ENCODE measurements at places on chromosomes 1 and 21.

DNA sequence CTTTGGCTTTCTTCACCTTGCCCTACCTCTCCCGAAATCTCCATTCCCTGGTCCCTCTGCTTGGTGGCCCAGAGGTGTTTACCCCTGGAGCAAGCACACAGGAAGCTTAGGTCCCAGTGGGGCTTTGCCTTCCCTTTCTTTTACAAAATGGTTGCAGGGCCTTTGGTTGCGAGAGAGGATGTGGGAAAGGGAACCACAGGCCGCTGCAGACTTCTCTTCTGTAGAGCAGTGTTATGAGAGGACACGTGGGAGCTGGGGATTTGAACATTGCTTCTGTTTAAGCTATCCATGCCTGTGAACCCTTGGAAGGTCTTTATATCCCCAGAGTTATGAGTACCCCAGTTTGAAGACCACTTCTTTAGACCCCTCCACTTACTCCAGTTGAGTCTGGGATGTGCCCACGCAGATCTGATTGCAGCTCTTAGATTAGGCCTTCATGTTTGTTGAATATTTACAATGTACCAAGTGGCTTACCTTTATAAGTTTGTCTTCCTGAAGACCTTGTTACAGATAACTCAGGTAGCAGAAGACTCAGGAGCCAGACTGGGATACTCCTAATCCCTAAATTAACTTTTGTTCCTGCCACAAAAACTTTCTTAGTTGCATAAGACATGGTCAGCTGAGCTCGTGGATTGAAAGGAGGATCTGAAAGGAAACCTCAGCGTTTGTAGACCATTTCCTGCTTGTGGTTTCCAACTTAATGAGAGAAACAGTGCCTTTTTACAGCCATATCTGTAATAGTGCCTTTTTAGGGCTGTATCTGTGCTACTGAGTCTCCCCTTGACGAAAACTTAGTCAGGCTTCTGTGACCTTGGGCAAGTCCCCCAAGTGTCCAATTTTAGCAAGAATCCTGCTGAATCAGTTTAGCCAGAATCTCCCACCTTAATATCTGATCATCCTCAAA lies 21.9 kb upstream of the IVNS1ABP start:
- DNase-seq, result peak; percentile 64

DNA sequence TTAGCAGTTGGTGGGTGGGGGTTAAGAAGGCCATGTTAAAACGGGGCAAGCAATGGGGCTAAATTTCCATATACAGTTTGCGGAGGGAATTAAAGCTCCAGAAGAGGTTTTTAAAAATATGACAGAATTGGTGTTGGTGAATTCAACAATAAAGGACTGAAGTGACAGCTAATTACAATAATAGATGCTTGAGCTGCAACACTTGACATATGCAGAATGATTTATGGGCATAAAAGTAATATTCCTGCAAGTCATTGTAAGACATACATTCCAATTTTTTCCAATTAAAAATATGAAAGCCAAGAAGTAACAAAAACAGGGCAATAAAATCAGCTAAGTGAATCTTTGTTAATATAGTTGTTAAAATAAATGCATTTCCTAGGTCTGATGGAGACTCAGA lies 202.2 kb upstream of the MAP1LC3C start:
- DNase-seq, result no peak

GRCh38 chr1:32394890-32395432 lies 720 bp upstream of the BSDC1 start:
- no peak for DNase-seq

- no peak for DNase-seq
Measured at GRCh38 chr1:99292886-99293285, 28.6 kb downstream of the PLPPR4 start.

DNA sequence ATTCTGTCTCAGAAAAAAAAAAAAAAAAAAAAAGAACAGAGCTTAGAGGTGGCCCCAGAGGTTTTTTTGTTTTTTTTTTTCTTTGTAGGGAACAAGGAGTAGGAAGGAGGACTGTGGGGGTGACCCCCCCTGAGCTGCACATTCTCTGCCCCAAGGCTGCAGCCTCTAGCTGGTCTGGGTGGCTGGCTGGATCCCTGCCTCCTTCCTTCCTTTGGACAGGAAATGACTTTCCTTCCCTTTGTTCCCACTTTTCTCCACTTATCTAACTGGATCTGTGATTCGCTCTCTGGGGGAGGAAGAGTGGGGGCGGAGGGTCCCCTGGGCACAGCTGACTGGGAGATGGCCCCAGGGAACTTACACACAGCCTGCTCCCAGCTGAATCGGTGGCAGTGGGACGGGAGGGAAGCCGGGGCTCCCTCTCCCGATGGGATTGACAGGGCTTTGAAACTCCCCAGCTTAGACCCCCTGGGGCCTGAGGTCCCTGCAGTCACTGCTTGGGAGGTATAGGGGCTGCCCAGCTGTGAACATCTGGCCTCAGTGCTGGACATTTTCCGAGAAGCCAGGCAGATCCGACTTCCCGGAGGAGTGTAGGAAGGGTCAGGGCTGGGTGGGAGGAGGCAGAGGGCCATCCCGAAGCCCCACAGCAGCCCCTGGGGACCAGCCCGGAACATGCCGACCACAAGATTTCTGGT lies 2.1 kb downstream of the FBLIM1 start:
- DNase-seq, result no peak

- no peak for DNase-seq
Measured at GRCh38 chr1:106755682-106756406, 300.6 kb upstream of the PRMT6 start.

DNA sequence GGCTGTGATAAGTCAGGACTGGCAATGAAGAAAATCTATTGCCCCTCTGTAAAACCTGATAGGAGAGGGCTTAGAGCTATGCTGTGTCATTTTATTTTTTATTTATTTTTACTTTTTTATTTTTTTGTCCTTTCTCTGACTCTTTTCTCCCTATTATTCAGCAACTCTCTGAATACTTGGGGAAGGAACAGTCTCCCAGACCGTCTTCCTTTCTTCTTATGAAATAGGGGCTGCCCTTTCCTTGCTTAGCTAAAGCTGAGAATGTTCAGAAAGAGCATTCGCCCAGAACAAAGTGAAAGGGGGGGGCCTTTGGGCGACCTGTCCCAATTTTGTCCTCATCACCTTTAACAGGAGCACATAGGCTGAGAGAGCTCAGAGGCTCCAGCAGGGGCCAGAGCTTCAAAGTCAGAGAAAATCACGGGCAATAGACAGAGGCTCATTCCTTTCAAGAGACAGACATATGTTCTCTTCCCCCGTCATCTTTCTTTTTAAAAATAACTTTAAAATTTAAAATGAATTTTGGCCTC lies 80.9 kb downstream of the RNF220 start:
- no peak for DNase-seq

DNA sequence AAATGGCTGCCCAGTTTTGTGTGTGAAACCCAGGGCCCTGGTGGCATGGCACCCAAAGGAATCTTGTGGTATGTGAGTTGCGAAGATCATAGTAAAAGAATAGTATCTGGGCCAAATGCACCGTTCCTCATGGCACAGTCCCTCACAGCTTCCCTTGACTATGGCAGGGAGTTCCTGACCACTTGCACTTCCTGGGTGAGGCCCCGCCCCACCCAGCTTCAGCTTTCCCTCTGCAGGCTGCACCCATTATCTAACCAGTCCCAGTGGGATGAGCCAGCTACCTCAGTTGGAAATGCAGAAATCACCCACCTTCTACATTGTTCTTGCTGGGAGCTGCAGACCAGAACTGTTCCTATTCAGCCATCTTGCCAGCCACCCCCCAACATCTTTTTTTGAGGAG lies 63.0 kb downstream of the SLC5A9 start:
- no peak for DNase-seq

DNA sequence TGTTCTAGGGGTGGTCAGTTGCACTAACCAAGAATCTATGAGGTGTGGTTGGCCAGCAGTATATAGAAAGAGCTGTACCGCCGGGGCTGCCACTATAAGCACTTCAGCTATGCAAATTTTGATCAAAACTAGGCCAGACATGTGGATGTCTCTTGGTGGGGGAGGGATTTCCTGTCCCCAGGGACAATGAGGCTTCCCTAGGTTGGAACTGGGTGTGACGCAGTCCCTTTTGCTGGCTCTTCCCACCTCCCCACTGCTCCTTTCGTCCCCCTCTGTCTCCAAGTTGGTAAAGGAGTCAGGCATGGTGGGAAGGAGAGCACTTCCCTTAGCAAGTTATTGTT lies 13.6 kb downstream of the SDCCAG8 start:
- no peak for DNase-seq

- peak; percentile 51 for DNase-seq
Measured at GRCh38 chr21:45513003-45513717, 29.1 kb downstream of the SLC19A1 start.

GRCh38 chr1:51592711-51593110 lies 24.2 kb upstream of the OSBPL9 start:
- no peak for DNase-seq

DNA sequence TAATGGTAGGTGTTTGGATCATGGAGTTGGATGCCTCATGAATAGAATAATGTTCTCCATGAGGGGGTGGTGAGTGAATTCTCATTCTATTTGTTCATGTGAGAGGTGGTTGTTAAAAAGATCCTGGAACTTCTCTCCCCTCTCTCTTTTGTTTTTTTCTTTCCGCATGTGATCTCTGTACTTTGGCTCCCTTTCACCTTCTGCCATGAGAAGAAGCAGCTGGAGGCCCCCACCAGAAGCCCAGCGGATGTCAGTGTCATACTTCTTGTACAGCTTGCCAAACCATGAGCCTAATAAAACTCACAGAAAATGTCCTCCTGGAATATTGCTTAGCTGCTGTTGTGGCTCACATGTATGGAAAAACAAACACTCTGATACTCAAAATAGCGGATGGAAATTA lies 1212.3 kb upstream of the NCAM2 start:
- DNase-seq, result no peak

DNA sequence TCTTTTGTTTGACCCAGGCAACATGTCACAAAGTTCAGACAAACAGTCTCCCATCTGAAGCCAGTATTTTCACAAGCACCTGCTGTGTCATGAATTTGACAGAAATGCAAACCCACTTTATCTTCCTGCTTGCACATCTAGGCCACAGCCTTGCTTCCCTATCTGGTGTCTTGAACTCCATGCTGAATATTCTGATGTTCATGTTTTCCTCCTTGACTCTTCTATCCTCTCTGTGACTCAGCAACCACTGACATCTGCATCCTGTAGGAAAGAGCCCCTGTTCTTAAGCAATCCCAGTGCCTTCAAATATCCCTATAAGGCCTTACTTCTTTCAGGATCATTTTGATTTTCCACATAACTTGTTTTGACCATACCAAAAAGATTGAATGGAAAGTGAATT lies 6.5 kb downstream of the CD55 start:
- no peak for DNase-seq

- no peak for DNase-seq
Measured at GRCh38 chr1:111417755-111418154, 9.8 kb downstream of the OVGP1 start.

DNA sequence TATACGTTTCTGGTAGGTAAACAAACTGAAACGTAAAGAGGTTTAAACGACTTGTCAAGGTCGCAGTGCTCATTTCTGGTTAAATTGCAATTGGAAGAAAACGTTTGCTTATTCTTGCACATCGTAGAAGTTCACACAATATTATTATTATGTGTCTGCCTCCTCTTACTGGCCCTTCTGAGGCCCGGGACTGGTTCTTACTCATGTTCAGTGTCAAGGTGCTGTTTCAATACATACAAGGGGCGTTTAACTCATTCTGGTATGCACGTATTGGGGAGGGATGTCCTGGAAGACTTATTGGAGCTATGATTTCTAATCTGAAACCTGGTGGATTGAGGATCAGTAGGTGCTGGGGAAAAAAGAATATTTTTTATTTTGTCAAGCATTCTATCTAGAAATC lies 932 bp downstream of the RPF1 start:
- no peak for DNase-seq

All from naive thymus-derived CD8-positive, alpha-beta T cell (primary cell).